ENCODE measurements at places on chromosomes 7 and 10. TPM values are rescaled to one million over a fixed set of nuclear protein-coding genes. Genes with fewer than 3 reads are reported as not detected.

- DNase-seq: no peak
These were observed 29.7 kb downstream of the IMMP2L start for GRCh38 chr7:111532625-111533024.

- DNase-seq: no peak
These were observed 1061.8 kb upstream of the LRRTM3 start for GRCh38 chr10:65864036-65864435.

The DBF4 gene
- total RNA-seq: 63.2 TPM

DNA sequence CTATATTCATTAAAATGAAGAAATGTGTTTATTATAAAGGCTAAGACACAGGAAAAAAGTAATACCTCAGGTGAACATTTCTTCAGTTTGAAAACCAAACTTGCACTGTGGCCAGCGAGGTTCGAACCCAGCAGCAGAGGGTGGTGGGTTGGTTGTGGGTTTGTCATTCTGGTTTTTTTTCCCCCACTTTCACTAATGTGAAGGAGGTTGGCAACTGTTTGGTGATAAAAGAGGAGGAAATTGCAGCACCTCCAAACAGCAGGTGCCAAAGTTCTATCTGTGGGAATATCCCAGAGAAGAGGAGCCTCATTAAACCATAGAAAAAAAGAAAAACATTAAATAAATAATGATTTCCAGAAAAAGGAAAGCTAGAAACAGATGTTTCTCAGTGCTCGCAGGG, 36.6 kb upstream of the YAE1 start:
- DNase-seq: no peak

DNA sequence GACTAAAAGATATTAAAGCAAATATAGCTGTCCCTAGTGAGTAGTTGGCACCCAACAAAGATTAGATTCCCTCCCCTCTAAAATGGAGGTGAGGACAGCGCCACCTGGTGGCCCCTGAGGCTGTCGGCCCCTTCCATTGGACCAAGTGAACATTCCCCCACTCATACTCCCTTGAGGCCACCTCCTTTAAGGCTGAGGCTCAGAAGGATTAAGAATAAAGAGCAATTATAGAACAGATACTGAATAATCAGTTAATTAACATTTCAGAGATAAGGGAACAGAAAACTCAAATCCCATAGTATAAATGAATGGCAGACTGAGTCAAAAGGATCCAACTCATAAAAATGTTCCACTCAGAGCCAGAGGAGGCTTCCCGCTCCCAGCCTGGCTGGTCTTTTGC, 130.4 kb upstream of the GHITM start:
- DNase-seq: peak; percentile 17

The TSC22D4 gene
- total RNA-seq: 46.5 TPM

DNA sequence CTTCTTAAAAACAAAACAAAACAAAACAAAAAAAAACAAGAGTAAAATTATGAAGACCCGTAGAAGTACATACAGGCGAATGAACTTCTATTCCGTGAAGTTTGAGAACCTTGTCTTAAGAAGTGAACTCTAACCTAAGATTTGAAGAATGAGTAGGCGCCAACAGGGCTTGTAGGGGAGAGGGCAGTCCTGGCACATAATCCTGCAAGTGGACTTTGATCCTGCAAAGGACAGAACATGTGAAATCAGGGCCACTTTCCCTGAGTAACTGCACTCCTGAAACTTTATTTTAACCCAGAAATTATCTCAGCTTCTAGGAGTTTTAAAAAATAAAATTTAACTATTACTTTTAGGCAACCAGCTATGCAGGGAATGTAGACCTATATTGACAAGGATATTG, 62.0 kb downstream of the GNAT3 start:
- no peak for DNase-seq

- no peak for DNase-seq
These were observed 47.9 kb upstream of the FEZF1 start for GRCh38 chr7:122352454-122352853.

DNA sequence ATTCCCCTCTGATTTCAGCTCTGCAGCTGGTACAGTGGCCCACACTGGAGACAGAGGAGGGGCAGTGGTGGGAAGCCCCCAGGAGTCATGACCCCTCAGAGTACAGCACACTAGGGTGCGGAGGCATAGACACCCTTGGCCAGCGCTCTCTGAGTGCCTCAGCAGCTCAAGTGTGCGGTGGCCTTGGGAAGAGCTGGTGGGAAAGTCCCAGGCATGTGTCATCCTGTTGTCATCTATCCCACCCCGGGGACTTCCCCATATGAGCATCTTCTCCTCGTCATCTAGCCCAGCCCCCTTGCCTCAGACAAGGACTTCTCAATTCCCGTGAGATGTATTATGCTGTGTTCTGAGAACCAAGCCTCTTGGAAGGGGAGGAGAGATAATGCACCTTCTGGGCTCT, 15.6 kb upstream of the PPIF start:
- peak; percentile 94 for DNase-seq

- DNase-seq: no peak
These were observed 124.8 kb downstream of the MPP7 start for GRCh38 chr10:28177944-28178637.

DNA sequence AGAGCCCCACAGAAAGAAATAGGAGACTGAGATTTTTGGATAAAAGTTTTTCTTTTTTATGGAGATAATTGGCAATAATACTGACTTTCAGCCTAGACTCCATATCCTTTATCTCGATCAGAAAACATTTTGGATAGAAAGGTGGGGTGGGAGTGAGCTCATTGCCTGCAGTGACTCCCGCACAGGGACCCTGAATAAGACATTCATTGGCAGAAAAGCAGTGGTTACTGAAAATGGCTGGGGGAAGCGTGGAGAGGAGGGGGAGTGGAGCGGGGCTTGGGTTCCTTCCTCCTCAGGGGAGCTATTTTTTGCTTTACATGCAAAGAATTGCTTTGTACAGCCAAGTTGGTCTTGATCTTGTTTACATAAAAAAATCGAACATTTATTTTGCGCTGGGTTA, 90.4 kb upstream of the BMPER start:
- DNase-seq: no peak

The CLCN1 gene
- not detected for total RNA-seq

DNA sequence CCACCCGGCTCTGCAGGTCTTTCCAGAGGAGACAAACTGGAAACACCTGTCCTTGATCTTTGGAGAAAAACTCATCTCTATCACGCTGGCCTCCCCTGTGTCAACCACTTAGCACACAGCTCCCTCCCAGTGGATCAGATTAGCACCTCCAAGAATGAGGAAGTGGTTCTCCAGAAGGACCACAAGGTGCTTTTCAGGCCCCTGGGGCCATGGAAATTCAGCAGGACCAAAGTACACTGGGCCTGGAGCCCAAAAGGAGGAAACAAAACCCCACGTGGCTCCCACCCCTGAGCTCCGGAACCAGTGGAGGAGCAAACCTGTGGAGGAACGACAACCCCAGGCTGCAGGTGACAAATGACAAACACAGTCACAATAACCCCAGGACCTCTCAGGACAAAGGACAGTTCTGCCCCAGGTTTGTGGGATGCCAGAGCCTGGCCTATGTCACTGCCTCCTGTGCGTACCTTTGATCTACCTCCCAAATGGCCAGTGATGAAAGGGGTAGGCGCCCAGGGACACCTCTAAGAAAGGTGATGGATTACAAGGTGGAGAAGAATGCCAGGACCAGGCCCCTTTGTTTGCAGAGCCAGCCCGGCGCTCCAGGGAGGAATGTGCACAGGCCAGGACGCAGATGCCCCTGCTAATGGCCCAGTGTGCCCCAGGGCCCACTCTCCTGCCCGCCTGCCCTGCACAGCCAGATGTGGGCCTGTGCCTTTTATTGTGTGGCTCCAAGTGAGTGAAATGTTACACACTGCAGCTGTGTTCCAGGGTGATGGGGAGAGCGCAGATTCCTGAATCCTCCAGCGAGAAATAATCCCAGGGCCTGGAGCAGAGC, 5.7 kb downstream of the TNS3 start:
- DNase-seq: peak; percentile 88

DNA sequence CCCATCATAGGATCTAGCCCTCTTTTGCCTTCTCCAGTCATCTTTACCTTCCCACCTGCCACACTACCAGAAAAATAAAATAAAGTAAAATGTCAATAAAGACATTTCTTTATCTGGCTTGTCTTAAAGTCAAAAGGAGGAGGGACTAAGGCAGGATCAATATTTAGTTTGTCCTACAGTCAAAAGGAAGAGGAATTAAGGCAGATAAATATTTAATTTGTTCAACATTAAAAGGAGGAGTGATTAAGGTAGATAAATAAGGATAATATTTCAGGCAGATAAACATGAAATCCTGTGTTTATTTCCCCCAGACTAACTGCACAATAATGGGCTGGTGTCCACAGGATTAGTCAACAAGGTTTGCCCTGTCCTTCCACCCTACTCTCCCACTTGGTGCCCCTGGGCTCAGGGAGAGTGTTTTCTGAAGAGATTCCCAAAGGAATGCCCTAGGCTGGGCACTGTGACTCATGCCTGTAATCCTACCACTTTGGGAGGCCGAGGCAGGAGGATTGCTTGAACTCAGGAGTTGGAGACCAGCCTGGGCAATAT, 18.3 kb upstream of the MSMB start:
- no peak for DNase-seq

- DNase-seq: no peak
These were observed 103.4 kb downstream of the WNT2 start for GRCh38 chr7:117219485-117219884.

DNA sequence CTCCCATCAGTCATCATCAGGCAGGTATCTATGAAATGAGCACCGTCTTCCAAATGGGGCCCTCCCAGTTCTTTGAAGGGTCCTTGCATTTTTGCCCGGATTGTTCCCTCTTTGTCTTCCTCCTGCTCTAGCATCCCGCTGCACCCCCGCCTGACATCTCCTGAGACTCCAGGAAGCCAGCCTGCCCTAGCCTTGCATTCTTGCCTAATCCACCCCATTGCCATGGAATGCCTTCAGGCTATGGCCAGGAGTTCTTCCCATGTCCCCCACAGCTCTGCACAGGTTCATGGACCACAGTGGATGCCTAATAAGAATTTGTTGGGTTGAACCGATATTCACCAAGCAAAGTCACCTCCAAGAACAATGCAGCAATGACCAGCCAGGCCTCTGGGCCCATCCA, 62.1 kb downstream of the ZMIZ1 start:
- no peak for DNase-seq

DNA sequence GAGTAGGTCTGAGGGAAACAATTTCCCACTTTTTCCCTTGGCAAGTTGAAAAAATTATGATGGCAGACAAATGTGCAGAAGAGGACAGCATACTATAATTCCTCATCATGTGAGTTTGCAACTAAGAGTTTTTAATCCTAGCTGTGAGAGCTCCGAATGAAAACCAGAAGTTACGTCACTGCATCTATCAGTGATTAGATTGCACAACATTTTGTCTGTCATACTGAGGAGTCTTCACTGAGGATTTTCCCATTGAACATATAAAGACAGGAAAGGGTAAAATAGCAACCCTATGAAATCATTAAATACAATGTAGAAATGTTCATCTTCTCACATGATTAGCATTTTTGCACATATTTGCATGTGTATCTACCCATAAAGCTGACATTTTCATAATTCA, 45.8 kb downstream of the ZNF736 start:
- no peak for DNase-seq

DNA sequence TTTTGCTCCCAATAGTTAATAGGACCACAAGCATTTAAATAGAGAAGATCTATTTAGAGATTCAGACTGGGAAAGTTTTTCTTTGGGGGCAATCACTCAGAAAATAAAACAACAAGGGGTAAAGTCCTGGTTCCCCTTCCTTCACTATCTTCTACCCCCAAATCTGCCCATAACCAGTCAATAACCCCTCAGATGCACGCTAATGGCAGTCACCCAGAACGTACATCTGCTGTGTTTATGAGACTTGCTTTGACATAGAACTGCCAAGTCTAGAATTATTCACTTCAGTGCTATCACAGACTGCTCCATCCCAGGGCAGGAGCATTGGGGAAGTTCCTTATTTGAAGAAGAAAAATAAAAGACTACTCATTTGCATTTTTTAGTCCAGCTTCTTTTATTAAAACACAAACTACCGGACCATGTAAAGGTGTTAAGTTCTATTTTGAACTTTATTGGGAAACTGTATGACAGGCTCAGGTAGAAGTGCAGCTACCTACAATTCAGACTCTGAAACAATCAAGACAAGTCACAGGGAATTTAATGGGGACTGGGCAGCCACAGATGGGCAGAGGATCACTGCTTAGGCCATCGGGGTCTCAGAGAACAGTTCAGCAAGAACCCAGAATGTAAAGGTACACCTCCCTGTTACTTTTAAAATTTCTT, 38.4 kb downstream of the ANK3 start:
- no peak for DNase-seq

- no peak for DNase-seq
These were observed 125.7 kb downstream of the ZMYND11 start for GRCh38 chr10:260819-261429.

The OR2F2 gene
- not detected for total RNA-seq

The TMEM270 gene
- total RNA-seq: not detected

DNA sequence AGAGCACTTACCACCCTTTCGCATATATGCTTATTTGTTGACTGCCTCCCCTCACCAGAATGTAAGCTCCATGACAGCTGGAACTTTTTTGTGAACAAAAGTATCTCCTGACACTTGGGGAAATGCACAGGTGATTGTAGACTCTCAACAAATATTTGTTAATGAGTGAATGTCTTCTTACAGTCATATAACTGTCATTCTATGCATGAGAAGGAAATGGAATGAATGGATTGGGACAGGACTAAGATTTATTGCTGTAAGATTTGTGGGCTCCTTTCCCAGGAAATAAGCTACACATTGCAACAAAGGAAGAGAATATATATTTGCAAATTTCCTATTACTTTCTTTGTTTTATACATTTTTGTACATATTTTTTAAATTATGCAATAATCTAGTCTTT, 48.5 kb downstream of the FEZF1 start:
- no peak for DNase-seq

- DNase-seq: no peak
These were observed 90.8 kb upstream of the KLF6 start for GRCh38 chr10:3875842-3876235.

GRCh38 chr10:4467481-4467880, 358.5 kb upstream of the AKR1E2 start:
- no peak for DNase-seq

The ACSM6 gene
- not detected for total RNA-seq

DNA sequence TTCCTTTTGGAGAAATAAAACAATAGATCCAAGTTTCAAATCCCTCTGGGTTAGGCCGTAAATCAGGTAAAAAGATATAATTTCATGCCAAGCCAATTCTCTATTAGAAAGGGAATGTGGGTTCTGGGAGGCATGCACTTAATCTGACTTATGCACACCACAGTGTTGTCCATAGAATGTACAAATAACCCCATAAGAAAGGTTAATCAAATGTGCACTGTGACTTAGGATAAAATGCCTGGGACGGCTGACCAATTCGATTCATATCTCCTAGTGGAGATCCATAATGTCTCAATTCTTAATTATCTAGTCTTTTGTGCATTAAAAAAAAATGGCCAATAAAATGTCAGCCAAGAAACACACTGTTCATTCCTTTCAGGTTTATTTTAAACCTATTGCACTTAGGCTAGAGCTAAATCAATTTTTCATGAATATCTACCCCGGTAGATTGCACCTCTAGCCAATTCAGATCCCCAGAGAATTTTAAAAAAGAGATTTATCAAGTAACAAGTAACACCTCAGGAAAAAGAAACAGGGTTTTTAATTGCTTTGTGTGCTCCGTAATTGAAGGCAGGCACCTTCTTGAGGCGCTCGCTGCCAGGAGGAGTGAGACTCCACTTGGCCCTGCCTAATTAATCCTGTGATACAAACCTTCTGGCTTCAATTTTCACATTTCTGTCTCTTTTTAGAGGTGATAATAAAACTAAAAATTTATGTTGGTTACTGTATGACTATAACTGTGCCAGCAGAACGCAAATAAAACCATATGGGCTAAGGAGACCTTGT, 265.1 kb downstream of the ETV1 start:
- no peak for DNase-seq

Measured in Caki2 (cell line).